ENCODE measurements at places on chromosomes 5 and 9.

GRCh38 chr5:142944140-142944539 lies 174.0 kb downstream of the ARHGAP26 start:
- no peak for DNase-seq

GRCh38 chr5:143796753-143797152 lies 15.2 kb upstream of the HMHB1 start:
- DNase-seq, result no peak

- DNase-seq, result no peak
Measured at GRCh38 chr5:114308017-114308416, 53.9 kb upstream of the KCNN2 start.

DNA sequence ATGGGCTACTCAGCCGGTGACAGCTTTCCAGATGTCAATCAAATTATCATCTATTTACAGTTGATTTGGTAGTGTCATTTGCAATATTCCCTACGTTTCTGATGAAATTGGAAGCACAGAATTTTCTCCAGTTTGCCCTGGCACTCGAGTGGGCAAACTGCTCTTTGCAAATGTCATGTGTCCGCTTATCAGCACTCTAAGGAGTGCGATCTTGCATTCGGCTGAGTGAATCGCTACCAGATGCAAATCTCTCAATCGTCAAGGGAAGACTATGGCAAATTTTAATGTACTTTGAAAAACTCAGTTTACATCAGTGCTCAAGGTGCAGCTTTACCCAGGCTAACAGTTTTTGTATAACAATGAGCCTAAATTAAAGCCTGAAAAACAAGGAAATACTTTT lies 66.8 kb downstream of the BNC2 start:
- DNase-seq, result no peak

Data from LHCN-M2 (cell line).